ENCODE measurements at places on chromosomes 1 and 21.

GRCh38 chr1:1732381-1732780 lies 8.2 kb upstream of the CDK11A start:
- no peak for DNase-seq

- no peak for DNase-seq
These were observed 25.0 kb downstream of the NCF2 start for GRCh38 chr1:183565261-183565660.

DNA sequence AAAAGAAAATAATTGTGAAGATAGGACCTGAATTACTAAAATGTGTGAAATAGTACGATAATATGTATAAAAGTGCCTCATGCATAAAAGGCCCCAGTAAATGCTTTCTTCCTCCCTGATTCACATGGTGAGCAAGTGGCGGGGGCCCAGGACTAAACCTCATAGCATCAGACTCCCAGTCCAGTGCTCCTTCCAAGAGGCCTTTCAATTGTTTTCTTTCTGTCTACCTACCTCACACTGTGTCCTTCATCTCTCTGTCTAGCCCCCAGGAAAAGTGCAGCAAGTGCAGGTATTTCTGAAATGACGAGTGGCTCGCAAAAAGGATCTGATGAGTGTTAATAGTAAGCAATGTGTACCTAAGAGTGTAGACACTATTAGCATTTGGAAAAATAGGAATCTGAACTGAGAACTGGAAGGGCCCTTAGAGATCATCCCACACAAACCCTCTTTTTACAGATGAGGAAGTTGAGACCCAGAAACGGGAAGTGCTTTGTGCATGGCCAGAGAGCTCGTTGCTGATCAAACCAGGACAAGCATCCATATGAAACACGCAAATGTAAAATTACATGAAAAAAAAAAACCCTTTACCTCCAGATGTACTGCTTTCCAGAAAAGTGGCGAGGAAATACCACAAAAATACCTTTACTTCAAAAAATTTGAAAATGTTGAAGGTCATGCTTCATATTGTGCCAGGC lies 118.2 kb upstream of the HOOK1 start:
- no peak for DNase-seq

DNA sequence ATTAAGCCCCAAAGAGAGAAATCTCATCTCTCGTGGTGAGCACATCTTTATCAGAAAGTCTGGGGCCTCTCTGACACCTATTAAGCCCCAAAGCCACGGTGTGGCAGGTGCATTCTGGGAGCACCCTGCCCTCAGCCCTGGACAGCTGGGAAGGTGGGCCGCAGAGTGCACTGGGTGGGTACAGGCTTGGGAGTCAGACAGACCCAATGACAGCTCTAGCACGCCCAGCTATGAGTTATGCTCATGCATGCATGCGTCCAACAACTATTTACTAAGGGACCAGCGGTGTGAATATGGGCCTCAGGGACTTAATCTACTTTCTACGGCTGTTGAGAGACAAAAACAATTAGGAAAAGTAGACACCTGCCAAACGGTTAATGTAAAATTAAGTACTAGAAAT lies 46.6 kb downstream of the SLC66A1 start:
- no peak for DNase-seq

DNA sequence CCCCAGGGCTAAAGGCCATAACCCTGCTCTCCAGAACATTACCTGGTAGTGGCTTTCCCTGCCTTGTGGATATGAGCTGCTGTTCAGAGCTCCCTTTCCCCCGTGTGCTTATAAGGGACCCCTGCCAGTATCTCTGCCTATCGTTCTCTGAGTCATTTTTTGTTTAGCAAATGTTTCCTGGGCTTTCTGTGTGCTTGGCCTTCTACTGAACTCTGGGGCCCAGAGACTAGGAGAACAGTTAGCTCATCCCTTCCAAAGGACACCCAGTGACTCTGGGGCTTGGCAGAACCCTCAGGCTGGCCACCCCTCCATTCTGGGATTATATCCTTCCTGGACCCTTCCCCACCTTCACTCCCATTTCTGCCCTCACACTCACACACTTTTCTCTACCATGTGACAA lies 80.8 kb upstream of the POU3F1 start:
- no peak for DNase-seq

DNA sequence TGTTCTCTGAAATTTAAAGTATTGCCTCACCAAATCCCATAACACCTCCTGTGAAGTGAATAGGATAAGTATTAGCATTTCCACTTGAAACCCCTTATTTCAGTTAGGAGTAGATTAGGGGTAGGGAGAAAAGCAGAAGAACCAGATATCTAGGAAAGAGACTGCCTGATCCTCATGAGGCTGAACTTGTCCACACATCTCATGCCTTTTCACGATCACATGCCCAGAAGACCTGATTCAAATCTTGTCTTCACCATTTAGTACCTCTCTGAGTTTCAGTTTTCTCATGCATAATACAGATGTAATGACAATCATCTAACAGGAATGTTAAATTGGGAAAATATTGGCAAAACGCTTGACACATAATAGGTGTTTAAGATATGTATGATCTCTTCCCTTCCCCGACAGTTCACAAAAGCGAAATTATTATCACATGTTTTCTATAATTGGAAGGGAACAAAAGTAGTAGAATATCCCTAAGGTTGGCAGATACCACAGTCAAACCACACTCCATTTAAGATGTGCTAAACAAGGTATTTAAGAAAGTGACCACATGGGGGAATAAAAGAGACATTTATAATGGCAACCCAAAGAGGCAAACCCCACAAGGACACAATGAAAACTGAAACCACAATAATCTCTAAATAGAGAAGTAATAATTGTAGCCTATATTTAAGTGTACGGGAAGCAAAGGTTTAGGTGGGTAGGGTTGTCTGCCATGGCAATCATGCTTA lies 25.2 kb downstream of the GFI1 start:
- DNase-seq = no peak

GRCh38 chr1:229986737-229987337 lies 80.2 kb upstream of the GALNT2 start:
- DNase-seq = no peak

DNA sequence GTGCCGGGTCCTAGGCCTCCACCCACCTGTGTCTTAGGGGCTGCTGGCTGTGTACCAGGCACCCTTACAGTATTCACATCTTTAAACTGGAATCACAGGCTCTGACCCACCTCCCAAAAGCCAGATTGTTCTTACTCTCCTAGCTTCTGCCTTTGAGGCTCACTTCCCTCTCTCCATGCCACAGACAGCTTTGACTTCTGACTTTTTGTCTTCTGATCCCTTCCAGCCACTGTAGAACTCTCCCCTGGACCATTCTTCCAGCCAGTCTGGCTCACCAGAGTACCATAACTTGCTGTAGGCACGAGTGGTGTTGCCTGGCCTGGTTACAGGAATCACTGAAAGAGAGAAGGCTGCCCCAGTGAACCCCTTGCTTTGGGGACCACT lies 58.1 kb upstream of the STUM start:
- no peak for DNase-seq

DNA sequence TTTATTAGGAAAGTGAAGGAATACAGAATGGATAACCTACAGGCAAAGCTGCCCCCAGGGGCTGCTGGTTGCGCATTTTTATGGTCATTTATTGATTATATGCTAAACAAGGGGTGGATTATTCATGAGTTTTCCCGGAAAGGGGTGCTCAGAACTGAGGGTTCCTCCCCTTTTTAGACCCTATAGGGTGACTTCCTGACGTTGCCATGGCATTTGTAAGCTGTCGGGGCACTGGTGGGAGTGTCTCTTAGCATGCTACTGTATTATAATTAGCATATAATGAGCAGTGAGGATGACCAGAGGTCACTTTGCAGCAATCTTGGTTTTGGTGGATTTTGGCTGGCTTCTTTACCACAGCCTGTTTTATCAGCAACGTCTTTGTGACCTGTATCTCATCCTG lies 5.9 kb upstream of the ASAP3 start:
- no peak for DNase-seq

DNA sequence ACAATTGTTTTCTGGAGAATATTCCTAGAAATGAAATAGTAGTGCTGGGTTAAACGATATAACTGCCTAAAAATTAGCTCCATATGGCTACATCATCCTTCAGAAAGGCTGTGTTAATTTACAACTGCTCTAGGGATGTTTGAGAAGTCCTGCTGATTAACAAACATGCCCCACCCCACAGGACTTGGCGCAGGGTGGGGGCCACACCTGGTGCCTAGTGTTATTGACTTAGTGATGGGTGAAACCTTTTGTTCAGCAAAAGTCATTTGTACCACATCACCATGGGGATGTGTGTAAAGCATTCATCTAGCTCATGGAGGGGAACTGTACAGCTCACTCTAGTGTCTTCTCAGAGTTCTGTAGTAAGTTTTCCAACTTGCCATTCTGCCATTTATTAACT lies 492.8 kb downstream of the CAMTA1 start:
- no peak for DNase-seq

- no peak for DNase-seq
These were observed 53.9 kb upstream of the GNG4 start for GRCh38 chr1:235703506-235703905.

- DNase-seq = no peak
These were observed 106.8 kb upstream of the USP24 start for GRCh38 chr1:55321942-55322341.

DNA sequence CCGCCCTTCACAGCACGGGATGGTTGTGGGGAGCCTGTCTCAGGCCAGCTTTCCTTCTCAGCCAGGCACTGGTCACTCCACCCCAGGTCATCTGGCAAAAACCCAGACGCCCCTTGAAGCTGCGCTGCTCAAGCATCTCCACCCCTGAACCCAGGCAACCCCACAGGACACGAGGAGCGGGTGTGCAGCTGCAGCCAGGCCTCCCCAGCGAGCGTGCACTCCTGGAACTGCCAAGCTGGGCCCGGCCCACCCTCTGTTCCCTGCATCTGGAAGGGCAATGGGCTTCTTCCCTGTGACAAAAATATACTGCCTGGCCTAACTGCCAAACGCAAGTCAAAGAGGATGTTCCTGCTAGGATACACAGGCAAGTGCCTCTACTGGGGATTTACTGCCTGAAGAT lies 39.7 kb downstream of the SLC66A1 start:
- no peak for DNase-seq

- no peak for DNase-seq
These were observed 226.7 kb upstream of the RUNX1 start for GRCh38 chr21:35275776-35276175.

- DNase-seq = no peak
These were observed 579.2 kb downstream of the PTPRC start for GRCh38 chr1:199218065-199218464.

- DNase-seq = no peak
These were observed 90.7 kb upstream of the DUSP10 start for GRCh38 chr1:221832617-221833016.

- no peak for DNase-seq
These were observed 19.3 kb downstream of the TNFRSF25 start for GRCh38 chr1:6446665-6447015.

- DNase-seq = no peak
These were observed 17.5 kb downstream of the DIO1 start for GRCh38 chr1:53911442-53911841.

GRCh38 chr1:55375617-55376258 lies 160.6 kb upstream of the USP24 start:
- no peak for DNase-seq

- no peak for DNase-seq
These were observed 578 bp upstream of the TRIM62 start for GRCh38 chr1:33182401-33182841.

DNA sequence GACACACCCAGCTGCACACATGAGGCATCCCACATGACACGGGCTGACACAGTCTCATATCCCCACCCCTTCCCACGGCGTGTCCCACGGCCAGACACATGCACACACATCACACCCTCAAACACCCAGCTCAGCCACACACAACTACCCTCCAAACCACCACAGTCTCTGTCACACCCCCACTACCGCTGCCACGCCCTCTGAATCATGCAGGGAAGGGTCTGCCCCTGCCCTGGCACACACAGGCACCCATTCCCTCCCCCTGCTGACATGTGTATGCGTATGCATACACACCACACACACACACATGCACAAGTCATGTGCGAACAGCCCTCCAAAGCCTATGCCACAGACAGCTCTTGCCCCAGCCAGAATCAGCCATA lies 22.6 kb downstream of the PODN start:
- DNase-seq = no peak

Measured in activated naive CD8-positive, alpha-beta T cell treated with anti-CD3 and anti-CD28 coated beads, Interleukin-2, amount 50 U/mL, for 16 hours (primary cell).